Bronchial epithelial cell (primary cell): ENCODE measurements at places on chromosomes 2 and 18. TPM values are rescaled to one million over a fixed set of nuclear protein-coding genes. Genes with fewer than 3 reads are reported as not detected.

Gene SALL3
- total RNA-seq = not detected in 2 replicates

Gene COBLL1
- total RNA-seq = 10.5 and 18.9 TPM in 2 replicates

Gene CCDC121
- total RNA-seq = 0.79 and 0.90 TPM in 2 replicates

Gene ABCG8
- under 0.01 TPM in 1 of 2 replicates, not detected in the other for total RNA-seq

Gene AQP12B
- total RNA-seq = not detected in 2 replicates

Gene ICA1L
- total RNA-seq = 1.6 and 2.3 TPM in 2 replicates

Gene RBM44
- 0.26 TPM in 2 replicates for total RNA-seq

Gene HOXD11
- total RNA-seq = not detected in 2 replicates

DNA sequence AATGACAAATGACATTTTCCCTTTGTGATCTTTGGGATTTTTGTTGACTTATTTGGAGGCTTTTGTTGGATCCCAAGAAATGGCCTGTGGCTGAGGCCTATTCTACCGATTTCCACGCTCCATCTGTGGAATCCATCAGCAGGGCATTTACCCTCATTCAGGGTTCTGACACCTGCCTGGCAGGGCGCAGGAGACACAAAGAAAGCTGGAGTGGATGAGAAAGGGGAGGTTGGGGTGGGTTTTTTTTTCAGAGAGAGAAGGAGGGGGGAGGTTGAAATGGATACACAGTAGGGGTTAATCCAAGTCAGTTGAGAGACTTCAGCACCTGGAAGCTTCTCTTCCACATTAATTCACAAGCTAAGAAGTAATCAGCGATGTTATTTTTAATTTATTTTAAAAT lies 59.7 kb downstream of the PAX3 start:
- DNase-seq = no peak

DNA sequence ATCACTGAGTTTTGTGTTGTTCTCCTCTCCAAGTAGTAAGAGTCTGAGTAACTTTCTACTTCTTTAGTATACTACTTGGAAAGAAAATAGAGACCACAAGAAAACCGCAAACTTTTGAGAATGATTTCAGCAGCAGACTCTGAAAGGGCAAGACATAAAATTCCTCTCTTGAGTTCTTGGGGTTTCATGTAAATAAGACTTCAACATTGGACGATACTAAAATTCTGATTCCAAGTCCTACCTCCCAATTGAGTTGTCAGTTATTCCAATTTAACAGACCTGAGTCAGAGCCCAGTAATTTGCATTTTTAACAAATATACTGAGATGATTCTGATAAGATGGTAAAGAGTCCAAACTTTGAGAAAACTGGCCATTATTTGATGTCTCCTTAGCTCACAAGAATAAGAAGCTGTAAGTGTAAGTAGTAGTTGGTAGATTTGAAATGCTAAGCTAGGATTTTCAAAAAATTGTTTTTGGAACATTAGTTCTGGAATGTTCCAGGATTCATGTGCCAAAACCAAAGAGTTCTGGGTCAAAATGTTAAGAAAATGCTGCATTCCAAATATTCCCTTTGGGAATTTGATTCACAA lies 261.6 kb upstream of the SPOPL start:
- DNase-seq = no peak

- DNase-seq = no peak
Measured at GRCh38 chr2:127909019-127909418, 23.3 kb upstream of the AMMECR1L start.

DNA sequence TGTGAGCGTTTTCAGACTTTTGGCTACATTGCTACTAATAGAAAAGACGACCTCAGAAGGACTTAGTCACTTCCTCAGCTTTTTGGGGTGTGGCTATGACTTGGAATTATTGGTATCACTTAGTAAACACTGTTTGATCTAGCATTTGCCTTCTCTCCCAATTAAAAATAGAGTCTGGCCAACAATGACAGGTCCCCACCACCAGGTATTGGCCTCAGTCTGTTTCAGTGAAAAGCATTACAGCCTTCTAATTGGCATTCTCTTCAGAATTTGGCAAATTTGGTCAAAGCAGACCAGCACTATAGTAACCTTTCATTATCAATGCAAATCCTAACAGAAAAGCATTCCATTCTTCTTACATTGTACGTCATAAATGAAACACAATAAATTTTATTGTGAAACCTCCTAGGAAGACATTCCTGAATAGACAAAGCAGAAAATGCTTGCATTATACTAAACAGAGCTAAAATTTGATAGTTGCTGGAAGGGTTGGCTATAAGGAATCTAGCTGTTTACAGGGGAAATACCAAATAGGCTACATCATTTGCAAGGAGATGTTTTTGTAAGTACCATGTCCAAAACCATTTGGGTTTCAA lies 613.9 kb downstream of the IRS1 start:
- DNase-seq = peak; percentile 86

- DNase-seq = no peak
Measured at GRCh38 chr2:169776252-169776761, 22.4 kb upstream of the SSB start.

- no peak for DNase-seq
Measured at GRCh38 chr2:176039375-176039774, 37.3 kb upstream of the LNPK start.

DNA sequence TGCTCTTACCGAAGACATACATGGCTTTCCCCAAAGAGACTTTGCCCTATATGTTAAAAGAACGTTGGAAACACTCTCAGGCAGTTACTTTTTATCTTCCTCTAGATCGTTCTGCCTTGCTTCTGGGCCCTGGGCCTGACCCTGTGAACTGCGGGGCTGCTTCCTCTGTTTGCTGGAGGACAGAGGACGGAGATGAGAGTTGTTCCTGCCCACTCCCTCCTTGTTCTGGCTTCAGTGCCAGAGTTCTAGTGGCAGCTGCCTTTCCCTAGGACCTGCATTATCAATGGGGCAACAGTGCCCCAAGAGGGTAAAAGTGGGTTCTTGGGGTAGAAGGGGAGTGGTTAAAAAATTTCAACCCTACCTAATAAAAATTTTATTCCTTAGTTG lies 6.5 kb upstream of the FN1 start:
- no peak for DNase-seq

DNA sequence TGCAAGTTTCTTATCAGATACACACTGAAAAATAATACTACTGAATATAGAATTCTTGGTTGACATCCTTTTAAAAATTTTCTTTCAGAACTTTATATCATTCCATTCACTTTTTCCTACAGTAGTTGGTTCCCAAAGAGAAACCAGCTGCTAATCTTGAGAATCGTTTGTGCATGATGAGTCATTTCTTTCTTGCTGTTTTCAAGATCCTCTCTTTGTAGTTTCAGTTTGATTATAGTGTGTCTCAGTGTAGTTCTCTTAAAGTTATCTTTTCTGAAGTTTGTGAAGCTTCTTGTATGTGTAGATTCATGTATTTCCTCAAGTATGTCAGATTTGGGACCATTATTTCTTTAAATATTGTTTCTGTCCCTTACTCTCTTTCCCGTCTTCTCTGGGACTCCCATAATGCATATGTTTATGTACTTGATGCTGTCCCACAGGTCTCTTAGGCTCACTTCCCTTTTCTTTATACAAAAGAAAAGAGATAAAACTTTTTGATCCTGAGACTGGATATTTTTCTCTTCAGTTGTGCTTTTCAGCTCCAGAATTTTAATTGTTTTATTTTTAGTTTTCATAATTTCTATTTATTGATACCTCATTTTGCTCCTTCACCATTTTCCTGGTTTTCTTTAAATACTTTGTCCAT lies 801.0 kb downstream of the TDRD15 start:
- DNase-seq = no peak

GRCh38 chr2:230541934-230542380 lies 126.0 kb downstream of the SP100 start:
- peak; percentile 88 for DNase-seq

DNA sequence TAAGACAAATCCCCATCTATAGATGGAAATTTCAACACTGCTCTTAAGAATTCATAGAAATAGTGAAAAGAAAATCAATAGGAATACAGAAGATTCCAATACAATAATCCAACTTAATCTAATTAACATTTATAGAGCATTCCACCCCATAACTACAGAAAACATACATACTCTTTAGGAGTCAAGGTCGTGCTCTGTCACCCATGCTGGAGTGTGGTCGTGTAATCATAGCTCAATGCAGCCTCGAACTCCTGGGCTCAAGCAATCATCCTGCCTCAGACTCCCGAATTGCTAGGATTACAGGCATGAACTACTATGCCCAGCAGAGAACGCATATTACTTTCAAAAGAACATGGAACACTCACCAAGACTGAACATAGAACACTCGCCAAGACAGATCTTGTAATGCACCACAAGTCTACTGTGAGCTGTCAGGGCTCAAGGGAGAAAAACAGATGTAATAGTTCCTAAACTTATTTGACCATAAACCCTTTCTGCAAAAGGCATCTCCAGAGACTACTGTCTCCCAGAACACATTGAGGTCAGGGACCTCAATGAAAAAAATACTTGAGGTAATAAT lies 14.1 kb downstream of the MEMO1 start:
- DNase-seq = no peak

DNA sequence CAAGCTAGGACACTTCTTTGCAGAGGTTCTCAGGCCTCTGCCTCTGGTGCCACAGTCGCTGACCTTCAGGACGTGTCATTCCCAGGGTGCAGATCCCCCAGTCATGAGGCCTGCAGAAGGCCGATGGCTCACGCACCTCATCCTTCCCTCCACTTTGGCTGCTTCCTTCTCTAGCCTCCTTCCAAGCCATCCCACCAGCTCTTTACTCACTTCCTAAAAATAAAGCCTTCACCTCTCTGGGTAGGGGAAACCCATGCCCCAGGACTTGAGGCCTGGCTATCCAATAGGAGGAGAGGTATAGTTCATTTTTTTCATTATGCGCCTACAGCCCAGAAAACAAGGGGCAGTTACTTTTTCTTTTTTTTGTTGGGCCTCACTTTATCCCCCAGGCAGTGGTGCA lies 91.4 kb downstream of the B3GNT2 start:
- no peak for DNase-seq

DNA sequence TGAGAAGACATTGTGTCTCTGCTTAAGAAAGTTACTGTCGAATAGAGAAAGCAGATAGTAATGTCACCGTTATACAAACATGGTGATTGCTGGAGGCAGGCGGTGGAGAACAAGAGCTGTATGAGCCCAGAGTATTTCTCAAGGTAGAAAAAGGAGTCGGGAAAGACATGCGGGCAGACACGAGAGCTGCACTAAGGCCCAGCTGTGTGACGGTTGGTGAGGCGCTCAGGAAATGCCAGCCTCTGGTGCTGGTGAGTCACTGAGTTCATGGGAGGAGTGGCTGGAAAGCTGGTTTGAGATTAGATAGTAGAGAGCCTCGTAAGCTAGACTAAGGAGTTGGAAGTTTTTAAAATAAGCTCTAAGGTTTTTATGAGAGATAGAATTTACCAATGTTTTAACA lies 390.9 kb upstream of the TRIB2 start:
- DNase-seq = peak; percentile 68

DNA sequence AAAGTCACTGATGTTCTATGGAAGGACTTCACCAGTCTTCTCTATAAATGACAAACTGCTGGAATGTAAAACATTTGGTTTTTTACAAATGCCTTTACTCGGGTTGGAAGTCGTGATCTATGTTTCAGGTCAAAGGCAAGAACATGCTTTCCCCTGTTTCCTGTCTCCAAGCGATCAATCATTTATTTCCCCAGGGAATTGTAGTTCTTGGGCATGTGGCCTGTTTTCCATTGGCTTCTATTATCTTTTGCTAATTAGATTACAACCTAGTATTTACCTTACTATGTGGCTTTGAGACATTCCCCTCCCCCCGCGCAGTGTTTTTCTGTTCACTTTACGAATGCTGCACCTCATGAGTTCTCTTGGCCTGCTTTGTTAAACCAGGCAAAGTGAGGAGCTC lies 684.2 kb downstream of the EPHA4 start:
- no peak for DNase-seq

- DNase-seq = no peak
Measured at GRCh38 chr2:609881-610280, 67.3 kb downstream of the TMEM18 start.

- DNase-seq = no peak
Measured at GRCh38 chr2:96869822-96870625, at the start of gene SEMA4C. SEMA4C (minus strand) TSS chr2:96870080; CDS start chr2:96867886, 2,194 bp downstream.

GRCh38 chr2:176409671-176410070 lies 140.4 kb downstream of the MTX2 start:
- no peak for DNase-seq

GRCh38 chr18:3485153-3486149 lies 35.5 kb downstream of the TGIF1 start:
- DNase-seq = peak; percentile 49

DNA sequence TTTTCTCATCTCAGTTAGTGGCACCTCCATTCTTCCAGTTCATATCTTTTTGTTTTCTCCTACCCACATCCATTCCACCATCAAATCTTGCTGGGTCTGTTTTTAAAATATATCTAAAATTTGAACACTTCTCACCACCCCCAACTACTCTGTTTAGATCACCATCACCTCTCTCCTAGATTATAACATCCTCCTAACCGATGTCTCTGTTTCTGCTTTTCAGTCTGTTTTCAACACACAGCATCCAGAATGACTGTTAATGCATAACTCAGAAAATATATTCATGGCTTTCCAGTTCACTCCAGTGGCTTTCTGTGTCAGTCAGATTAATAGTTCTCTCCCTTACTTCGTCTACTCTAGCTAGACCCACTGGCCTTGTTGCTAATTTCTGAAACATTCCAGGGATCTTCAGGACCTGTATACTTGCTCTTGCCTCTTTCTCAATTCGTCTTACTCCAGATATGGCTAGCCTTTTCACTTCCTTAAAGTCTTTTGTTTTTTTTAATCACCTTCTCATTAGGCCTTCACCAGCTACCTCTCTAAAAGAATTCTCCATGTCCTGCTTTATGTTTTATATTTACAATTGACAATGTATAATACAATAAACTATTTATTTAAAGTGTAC lies 105.3 kb downstream of the COMMD1 start:
- no peak for DNase-seq

DNA sequence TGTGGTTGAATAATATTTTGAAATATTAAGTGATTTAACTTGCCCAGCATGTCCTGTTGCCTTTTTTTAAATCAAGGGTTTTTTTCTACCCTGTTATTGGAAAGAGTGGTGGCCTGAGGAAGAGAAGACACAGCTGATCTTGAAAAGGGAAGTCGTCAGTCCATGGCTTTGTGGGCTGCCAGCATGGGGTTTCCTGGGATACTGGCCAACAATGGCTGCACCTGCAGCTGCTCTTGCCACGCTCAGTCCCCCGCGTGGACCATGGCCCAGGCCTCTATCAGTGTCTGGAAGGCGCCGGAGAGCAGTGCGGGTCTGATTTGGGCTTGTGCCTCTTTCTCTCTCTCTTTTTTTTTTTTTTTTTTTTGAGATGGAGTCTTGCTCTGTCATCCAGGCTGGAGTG lies 99.3 kb downstream of the ASB1 start:
- no peak for DNase-seq

DNA sequence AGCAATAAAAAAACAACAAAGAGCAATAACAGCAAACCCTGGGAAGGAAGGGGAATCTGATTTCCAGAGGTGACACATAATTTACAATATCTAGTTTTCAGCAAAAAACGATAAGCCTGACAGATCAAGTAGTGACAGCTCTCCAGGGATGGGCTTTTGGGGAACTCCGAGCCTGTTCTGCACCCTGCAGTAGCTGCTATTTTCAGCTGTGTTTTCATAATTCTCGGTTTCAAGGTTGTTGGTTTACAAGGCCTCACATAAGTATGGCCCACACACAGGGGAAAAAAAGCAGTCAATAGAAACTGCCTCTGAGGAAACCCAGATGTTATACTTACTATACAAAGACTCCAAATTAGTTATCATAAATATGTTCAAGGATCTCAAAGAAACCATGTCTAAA lies 67.7 kb upstream of the CTLA4 start:
- no peak for DNase-seq
